OCI-LY7 (cell line): ENCODE measurements at places on chromosomes 7 and 10. TPM values are rescaled to one million over a fixed set of nuclear protein-coding genes. Genes with fewer than 3 reads are reported as not detected.

The PRPS1L1 gene
- total RNA-seq: not detected in 2 replicates

The ANKRD22 gene
- total RNA-seq: not detected in 2 replicates

The HECW1 gene
- 1.9 and 2.0 TPM in 2 replicates for total RNA-seq

The SMARCD3 gene
- total RNA-seq: 1.5 and 1.9 TPM in 2 replicates

The ACTA2 gene
- 3.3 and 4.2 TPM in 2 replicates for total RNA-seq

The SEMA3E gene
- not detected in 2 replicates for total RNA-seq

The TRPV5 gene
- not detected in 2 replicates for total RNA-seq

The PLXNA4 gene
- total RNA-seq: not detected in 2 replicates

The GTF2IRD1 gene
- total RNA-seq: 29.7 and 34.3 TPM in 2 replicates

The GPR26 gene
- not detected in 2 replicates for total RNA-seq

The CPXM2 gene
- not detected in 2 replicates for total RNA-seq

The SPACDR gene
- 2.4 and 3.7 TPM in 2 replicates for total RNA-seq

The FKBP6 gene
- total RNA-seq: not detected in 2 replicates

The OR6B1 gene
- not detected in 2 replicates for total RNA-seq

The ANKRD61 gene
- 0.27 and 0.68 TPM in 2 replicates for total RNA-seq

The MEOX2 gene
- not detected in 2 replicates for total RNA-seq

The HOXA4 gene
- 1.6 and 2.0 TPM in 2 replicates for total RNA-seq

The SPDYE2B gene
- not detected in 2 replicates for total RNA-seq

The COL17A1 gene
- 0.15 and 0.17 TPM in 2 replicates for total RNA-seq

The FAM24B gene
- total RNA-seq: 7.9 and 10.1 TPM in 2 replicates

The ERV3-1 gene
- 54.3 and 55.5 TPM in 2 replicates for total RNA-seq

The OR2A7 gene
- total RNA-seq: not detected in 2 replicates

The SPDYE11 gene
- not detected in 2 replicates for total RNA-seq

The PDE1C gene
- total RNA-seq: not detected in 2 replicates

The CYP3A4 gene
- not detected in 2 replicates for total RNA-seq

The CYP2C8 gene
- total RNA-seq: not detected in 2 replicates

The NOS3 gene
- total RNA-seq: 0.30 and 0.78 TPM in 2 replicates

The CALML3 gene
- total RNA-seq: not detected in 2 replicates

The LIPK gene
- total RNA-seq: not detected in 2 replicates

The TIAL1 gene
- 172 and 174 TPM in 2 replicates for total RNA-seq

The ABI1 gene
- total RNA-seq: 76.9 and 87.6 TPM in 2 replicates

The RP9 gene
- total RNA-seq: 23.3 and 24.1 TPM in 2 replicates

The ABCB4 gene
- total RNA-seq: 1.2 TPM in 2 replicates

The OR6V1 gene
- total RNA-seq: not detected in 2 replicates

The ATG9B gene
- 0.94 and 0.97 TPM in 2 replicates for total RNA-seq
